Prostate gland (tissue), 2 donors: ENCODE measurements at places on chromosomes 16 and 17. TPM values are rescaled to one million over a fixed set of nuclear protein-coding genes. Genes with fewer than 3 reads are reported as not detected.
A peak's percentile ranks its signal among the peaks of the same experiment; 100 is the strongest.

Gene TMEM220
- 30.1 TPM for total RNA-seq

Gene ZNF629
- total RNA-seq: 24.0 TPM

Gene RAB26
- total RNA-seq: 1.8 TPM

Gene KRT27
- total RNA-seq: not detected

Gene G6PC1
- not detected for total RNA-seq

- no peak for DNase-seq
These were observed 986 bp upstream of the ELOB start for GRCh38 chr16:2777903-2778629.

DNA sequence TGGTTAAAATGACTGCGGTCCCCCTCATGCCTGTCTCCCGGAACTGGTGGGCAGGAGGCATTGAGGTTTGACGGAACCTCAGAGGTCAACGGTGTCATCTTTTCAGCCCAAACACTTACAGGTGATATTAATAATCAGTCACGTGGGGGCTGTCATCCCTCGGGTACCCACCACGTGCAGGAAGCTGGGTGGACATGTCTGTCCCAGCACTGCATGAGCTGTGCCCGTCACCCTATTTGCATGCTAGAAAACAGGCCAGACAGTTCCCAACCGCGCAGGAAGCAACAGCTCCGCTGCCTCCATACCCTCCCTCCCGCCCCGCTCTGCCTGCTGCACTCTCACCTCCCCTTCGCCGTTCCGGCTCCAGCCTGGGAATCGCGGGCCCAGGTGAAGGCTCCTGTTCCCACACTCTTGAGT lies 1.4 kb downstream of the SYNGR3 start:
- no peak for DNase-seq

GRCh38 chr16:66741169-66741900 lies 10.1 kb downstream of the DYNC1LI2 start:
- peak; percentile 91 for DNase-seq

DNA sequence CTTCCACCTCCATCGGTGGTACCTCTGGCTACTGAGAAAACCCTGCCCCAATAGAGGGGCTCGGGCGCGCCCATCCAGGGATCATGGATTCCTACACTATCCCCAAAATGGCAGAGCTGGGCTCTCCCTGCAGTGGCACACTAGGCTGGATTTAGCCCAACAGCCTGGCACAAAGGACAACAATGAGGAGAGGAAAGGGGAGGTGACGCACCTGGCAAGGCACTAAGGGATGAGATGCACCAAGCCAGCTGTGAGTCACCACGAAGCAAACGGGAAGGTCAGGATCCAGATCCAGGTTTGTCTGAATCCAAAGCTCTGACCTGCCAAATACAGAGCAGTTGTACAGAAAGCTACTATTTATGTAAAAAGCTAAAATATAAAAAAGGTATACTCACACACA lies 18.1 kb downstream of the UBE2O start:
- no peak for DNase-seq

DNA sequence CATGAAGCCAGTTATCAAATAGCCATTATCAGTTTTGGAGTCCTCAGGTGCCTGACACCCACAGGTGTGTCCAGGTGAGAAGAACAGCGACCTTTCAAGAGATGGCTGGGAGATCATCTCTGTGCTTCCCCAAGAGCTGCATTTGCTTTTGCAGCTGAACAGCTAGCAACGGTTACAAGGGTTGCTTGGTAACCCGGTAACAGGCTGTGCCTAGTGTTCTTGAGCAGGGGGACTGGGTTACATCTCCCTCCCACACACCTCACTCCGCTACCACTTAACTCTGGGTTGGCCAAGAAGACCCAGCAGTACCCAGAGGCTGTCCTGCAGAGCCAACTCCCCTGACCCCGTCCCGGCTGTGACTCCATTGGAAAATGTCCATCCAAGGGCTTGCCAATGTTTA lies 147.0 kb downstream of the SLC39A11 start:
- no peak for DNase-seq

DNA sequence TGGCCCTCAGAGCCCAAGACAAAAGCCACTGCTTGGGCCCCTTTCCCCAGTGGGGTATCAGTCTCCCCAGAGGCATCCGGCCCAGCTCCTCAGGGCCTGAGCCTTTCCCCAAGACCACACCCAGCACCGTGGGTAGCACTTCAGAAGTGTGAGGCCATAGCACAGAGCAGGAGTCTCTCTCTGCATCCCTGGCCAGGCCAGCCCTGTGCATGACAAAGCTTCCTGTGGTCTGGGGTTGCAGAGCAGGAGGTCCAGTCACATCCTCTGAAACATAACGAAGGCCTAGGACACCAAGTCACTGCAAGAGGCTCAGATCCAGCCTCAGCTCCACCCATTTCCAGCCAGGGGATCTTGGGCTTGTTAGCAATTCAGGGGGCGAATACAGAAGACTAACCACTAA lies 56.8 kb upstream of the ZNF423 start:
- DNase-seq: no peak

- DNase-seq: no peak
These were observed 574.4 kb downstream of the MAF start for GRCh38 chr16:79026117-79026516.

DNA sequence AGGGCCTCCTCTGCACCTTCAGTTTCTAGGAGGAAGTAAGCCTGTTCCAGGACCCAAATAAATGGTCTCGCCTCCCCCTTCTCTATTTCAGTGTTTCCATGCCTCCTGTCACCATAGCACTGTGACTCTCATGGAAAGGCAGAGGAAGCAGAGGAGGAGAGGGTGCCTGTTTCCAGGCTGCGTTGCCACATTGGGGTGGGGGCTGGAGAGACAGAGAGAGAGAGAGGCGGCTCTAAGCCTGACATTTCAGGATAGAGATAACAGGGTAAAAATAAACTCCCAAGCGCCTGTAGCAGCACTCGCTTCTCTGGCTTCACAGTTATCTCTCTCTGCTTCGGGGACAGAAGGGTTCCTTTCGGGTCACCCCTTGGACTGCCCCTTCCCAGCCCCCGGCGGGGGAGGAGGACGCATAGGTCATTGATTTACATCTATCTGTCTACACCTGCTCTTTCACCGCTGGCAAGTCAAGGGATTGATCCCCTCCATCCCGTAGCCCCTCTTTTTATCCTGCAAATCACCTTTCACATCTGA lies 71.2 kb upstream of the MRTFB start:
- DNase-seq: no peak

GRCh38 chr17:73090396-73091202 lies 1.9 kb downstream of the SLC39A11 start:
- DNase-seq: no peak

- DNase-seq: no peak
These were observed 1.7 kb downstream of the JPH3 start for GRCh38 chr16:87603684-87604633.
